ENCODE measurements at places on chromosomes 6 and 20.
A peak's percentile ranks its signal among the peaks of the same experiment; 100 is the strongest.

DNA sequence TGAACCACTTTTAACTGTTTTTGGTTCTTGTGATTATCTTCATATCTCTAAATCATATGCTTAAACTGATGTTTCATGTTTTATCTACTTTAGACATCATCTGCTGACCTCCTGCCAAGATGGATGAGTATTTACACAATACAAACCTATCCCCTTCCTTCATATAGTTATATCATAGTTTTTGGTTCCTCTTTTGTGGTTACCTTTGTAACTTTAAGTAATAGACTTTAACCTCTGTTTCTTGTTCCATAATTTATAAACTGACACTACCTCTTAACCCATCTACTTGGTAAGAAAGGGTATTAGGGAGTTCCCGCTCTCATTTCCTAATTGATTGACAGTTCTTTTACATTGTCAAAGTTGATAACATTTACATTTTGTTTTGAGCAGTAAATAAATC lies 11.9 kb downstream of the PCMT1 start:
- DNase-seq: no peak

DNA sequence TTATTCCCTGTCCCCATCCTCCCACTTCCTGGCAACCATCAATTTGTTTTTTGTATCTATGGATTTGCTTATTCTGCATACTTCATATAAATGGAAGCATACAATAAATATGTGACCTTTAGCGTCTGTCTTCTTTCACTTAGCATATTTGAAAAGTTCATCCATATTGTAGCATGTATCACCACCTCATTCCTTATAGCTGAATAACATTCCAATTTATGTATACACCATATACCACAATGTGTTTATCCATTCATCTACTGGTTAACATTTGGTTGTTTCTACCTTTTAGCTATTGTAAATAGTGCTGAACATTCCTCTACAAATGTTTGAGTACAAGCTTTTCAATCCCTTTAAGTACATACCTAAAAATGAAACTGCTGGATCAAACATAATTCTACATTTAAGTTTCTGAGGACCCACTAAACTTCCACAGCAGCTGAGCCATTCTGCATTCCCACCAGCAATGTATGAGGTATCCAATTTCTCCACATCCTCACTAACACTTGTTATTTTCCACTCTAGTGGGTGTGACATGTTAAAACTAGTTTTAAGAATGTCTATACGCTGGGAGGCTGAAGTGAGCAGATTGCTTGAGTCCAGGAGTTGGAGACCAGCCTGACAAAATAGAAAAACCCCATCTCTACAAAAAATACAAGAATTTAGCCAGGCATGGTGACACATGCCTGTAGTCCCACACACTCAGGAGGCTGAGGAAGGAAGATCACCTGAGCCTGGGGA lies 32.9 kb downstream of the NUDT3 start:
- peak; percentile 47 for DNase-seq

DNA sequence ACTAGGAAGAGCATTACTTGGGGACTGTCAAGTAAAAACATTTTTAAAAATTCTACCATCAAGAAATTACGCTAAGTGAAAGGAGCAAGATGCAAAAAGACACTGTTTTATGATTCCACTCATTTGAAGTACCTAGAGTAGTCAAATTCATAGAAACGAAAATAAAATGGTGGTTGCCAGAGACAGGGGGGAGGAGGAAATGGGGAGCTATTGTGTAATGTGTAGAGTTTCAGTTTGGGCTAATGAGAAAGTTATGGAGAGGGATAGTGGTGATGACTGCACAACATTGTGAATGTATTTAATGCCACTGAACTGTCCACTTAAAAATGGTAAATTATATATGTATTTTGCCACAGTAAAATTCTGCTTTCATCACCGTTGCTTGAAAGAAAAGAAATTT lies 83.8 kb downstream of the UST start:
- DNase-seq: no peak

DNA sequence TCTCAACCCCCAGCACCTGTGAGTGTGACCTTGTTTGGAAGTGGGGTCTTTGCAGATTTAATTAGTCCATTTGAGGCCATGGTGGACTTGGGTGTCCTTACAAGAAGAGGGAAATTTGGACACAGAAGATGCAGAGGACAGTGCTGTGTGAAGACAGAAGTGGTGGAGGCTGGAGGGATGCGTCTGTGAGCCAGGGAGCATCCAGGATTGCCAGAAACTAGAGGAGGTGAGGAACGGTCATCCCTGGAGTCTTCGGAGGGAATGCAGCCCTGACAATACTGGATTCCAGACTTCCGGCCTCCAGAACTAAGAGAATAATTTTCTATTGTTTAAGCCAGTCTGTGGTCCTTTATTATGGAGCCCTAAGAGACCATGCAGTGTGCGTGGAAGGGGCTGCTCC lies 22.9 kb upstream of the NPBWR2 start:
- no peak for DNase-seq

GRCh38 chr6:3778701-3779573 lies 27.4 kb upstream of the PXDC1 start:
- no peak for DNase-seq

DNA sequence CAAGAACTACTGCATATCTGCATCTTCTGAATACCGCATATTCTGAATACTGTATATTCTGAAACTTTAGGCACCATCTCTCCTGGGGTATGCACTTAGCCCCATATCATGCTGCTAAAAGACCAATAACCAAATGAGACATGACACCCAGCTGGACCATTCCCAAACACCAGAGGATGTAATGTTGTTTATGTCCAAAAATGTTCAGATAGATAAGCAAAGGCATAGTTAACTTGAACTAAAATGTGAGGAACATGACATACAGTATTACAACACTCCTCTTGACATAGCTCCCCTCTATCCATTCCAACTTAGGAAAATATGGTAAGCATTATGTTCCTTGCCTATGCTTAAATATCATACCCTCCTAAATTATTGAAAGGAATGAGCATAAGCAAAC lies 127.3 kb downstream of the TENT5A start:
- no peak for DNase-seq

- no peak for DNase-seq
These were observed 426.0 kb downstream of the KIF16B start for GRCh38 chr20:16147216-16147615.

GRCh38 chr6:87182321-87182720 lies 27.0 kb downstream of the ZNF292 start:
- DNase-seq: no peak

DNA sequence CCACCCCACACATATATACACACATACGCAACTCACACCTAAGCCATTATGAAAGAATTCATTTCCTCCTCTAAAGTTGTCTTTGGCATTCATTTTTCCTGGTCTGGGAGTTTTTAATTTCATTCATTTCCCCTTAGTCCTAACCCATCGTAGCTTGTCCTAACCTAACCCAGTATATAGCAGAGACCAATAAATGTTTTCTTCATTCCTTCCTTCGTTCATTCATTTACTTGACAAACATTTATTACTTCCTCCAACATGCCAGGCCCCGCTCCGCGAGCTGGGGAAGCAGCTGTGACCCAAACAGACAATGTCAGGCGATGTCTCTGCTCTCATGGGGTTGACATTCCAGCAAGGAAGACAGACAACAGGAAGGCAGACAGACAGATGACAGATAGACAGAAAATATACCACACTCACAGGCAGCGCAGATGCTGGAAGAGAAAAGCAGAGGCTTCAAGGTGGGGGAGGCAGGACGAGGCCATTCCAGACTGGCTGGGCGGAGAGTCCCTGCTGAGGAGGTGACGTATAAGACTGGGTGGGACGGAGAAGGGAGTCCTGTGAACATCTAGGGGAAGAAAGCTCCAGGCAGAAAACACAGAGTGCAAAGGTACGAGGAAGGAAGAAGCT lies 33.7 kb upstream of the SIRPA start:
- DNase-seq: no peak

DNA sequence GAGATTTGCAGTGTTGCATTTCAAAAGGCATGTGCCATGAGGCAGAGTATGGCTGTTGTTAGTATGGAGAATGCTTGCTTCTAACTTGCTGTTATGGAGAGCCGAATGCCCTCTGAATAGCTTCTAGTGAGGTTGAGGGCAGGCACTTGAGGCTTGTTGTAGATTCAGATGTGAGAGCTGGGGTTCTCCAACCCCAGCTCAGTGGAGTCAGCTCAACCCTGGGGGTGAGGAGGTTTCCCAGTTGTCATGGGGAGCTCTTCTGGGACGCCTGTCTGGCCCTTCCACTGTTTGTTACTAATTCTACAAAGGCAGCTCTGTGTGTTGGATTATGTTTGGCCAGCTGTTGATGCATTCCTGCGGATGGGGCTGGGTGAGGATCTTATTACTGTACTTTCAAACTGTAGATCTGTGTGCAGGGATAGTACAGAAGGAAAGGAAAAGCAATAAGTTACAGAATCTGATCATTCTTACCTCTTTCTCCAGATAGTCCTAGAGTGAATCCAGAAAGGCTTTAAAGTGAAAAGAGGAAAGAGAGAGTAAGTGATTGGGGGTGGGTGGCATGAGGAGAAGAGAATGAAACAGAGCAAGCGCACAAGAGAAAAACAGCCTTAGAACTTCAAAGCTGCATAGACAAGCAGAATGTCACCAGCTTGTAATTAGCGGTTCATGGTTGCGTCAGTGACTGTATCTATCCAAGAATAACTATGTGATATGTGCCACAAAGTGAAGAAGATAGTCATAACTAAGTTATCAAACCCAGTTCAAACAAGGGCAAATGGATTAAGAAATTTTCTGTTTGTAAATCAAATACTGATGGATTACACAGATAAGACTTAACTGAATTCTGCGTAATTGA lies 148.7 kb downstream of the PRL start:
- peak; percentile 28 for DNase-seq
